Psoas muscle (tissue), 8 donors: ENCODE measurements at places on chromosomes 2 and 18. TPM values are rescaled to one million over a fixed set of nuclear protein-coding genes. Genes with fewer than 3 reads are reported as not detected.

DNA sequence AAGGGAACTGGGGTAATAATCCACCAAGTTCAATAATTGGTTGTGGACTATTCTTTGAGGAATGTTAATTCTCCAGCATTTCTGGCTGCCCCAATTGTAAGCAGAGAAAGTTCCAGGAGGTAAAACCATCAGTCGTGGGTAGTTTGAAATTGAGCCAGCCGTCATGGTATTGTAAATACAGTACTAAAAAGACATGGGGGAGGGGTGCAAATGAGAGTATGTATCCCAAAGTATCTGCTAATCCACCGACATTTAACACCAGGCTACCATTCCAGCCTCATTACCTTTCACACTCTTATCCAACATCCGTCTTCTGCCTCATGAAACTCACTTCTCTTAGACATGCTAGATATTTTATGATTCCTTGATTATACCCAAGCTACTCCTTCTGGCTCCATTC is 507.9 kb downstream of the ERBB4 start:
- no peak for DNase-seq

CHRND gene
- total RNA-seq = 300 TPM

DNA sequence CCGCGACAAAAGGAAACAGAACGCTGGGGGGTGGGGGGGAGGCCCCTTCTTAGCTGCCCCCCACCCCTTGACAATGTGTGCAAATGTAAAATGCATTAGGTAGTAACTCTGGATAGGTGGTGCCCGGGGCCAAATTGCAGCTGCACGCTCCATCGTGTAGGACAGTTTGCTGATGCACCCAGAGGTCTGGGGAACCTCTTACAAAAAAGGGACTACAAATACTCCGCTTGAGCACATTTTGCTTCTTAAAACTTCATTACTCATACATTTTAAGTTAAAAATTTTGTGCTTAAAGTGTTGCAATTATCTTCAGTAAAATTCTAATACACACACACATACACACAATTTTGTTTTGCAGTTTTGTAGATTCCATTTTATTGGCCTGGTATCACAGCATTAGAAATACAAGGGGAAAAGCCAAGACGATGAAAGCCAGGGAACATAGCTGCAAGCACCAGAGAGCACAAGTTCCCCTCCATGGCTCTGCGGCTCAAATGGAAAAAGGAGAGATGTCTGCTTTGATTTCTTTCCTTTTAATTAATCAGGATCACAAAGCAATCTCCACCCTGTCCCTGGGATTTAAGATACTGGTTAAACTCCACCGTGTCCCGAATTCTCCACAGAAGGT is 582.1 kb downstream of the ZEB2 start:
- no peak for DNase-seq

- DNase-seq = no peak
These were observed 963 bp upstream of the MRPL44 start for GRCh38 chr2:223956300-223956699.

- no peak for DNase-seq
These were observed 58.4 kb upstream of the CAVIN2 start for GRCh38 chr2:191905336-191905735.

MAP3K19 gene
- not detected for total RNA-seq

RIT2 gene
- total RNA-seq = not detected

GRCh38 chr2:75527676-75528075 is 33.1 kb downstream of the EVA1A start:
- no peak for DNase-seq

DNA sequence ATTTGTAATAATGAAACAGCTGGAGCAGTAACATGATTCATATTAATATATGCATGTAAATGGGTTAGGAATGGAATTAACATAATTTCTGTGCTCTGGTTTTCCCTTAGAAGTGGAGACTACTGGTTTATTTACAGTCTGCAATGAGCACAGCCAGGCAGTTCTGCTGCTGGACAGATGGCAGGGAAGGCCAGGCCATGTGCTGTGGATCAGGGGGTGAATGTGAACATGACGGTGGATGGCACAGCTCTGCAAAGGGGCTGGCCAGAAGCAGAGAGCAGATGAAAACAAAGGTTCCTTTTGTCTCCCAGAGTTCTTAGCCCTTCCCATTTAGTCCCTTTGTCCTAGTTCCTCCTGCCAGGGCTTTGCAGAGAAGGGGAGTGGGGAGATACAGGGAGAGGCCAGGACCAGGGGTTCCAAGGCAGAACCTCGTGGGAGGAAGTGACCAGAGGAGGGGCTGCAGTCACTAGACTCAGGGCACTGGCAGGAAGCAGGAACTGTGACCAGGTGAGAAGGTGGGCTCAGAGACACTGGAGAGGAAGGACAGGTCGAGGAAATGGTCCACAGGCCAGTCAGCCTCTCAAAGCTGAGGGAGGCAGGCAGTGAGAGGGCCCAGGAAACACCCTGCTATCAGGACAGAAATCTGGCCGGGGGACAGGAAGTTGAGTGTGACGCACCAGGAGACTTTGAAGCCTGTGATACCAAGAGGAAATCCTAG is 112.9 kb upstream of the ATP8B1 start:
- DNase-seq = no peak

- DNase-seq = no peak
These were observed 22.8 kb downstream of the NFE2L2 start for GRCh38 chr2:177241711-177242120.

DNA sequence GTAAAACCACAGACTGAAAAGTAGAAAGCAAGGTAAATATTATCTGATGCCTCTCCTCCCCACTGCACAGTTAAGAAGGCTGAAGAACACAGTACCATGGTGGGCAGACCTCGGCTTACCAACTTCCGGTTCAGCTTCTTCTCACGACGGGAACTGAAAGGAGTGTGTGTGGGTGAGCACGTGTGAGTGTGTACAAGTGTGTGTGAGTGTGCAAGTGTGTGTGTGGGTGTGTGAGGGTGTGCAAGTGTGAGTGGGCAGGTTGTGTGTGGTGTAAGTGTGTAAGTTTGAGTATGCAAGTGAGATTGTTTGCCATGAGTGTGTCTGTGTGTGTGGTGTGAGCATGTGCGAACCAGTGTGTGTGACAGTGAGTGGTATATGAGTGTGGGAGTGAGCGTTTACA is 103.5 kb downstream of the ADD2 start:
- no peak for DNase-seq

SPATA3 gene
- not detected for total RNA-seq

DNA sequence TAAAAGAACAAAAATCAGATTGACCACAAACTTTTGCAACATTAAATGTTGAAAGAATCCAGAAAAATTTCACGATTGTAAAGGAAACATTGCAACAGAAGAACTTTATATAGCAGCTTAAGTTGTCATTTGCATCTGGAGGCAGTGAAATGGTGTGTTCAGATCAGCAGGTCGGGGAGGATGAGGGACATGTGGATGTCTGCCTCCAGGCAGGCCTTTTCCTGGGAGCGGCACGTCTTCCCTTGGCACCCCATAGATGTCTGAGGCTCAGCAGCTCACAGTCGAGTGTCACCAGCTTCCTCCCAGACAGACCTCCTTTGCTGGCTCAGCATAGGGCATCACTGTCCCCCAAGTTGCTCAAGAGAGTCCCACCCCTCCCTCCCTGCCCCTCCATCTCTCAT is 44.3 kb upstream of the ASB1 start:
- DNase-seq = no peak

TMEFF2 gene
- 0.47 TPM for total RNA-seq

C2orf42 gene
- 7.7 TPM for total RNA-seq

ILKAP gene
- 43.8 TPM for total RNA-seq

DNA sequence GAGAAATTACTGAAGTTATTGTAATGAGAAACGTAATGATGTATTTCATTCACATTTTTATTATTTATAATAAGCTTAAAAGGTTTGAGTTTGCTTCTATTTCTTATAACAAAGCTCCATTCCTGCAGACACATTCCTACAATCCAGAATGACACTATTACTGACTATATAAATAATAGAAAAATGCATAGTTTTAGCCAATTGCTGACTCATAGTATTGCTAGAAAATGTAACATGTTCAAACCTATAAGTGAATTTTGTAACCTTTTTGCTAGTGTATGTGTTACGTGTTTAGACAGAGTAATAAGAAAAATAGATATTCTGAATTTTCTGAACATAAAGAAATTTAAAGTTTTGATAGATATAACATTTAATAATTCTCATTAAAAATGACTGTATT is 9.3 kb upstream of the VWC2L start:
- DNase-seq = no peak

GRCh38 chr18:26089293-26090129 is 902 bp downstream of the SS18 start:
- DNase-seq = no peak

DNA sequence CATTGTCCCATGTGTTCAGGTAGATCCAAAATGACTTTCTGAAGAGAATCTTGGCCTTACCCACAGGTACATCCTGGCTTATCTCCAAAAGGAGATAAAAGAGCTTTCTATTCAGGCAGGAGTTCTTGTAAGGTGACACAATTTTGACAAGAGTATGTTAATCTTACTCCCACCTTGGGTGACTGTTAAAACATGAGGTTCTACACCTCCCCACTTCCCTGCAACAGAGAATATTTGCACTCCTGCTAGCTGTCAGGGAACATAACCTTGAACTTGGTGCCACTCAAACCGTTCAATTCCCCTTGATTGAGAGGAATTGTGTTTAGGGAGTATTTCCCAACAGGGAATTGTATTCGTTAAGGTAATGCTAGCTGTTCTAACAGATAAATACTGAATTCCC is 372.5 kb upstream of the KLHL29 start:
- DNase-seq = no peak

DNA sequence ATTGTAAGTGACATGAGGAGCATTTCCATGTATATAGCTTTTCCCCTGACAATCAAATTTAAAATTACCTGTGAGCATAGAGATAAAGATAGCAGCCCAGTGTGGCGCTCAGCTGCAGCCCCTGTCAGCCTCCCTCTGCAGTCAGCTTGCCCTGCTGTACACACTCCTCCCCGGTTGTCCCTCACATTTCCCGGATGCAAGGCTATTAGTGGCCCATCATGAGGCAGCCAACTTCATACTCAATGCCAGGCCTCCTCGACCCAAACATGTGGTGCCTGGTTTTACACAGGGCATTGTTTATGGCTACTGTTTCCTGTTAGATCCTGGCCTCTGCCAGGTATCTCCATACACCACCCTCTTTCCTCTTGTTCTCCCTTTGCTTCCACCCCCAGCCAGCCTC is 116.1 kb upstream of the SH3BP4 start:
- DNase-seq = no peak

DNA sequence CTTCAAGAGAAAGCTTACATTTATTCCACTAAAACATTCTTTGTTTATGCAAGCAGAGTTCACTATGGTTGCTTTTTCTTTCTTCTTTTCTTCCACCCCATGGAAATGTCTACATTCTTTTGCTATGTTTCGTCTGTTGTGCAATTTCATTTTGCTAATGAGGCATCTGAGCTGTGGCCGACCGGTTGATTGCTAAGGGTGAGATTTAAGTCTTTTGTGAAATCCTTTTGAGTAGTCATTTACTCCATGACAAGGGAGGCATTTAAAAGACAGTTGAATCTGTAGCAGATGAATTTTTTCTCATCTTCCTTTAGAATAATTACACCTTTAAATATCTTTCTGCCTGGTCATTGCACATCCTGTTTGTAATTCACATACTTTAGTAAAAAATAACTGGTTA is 324.1 kb upstream of the THUMPD2 start:
- DNase-seq = no peak

DNA sequence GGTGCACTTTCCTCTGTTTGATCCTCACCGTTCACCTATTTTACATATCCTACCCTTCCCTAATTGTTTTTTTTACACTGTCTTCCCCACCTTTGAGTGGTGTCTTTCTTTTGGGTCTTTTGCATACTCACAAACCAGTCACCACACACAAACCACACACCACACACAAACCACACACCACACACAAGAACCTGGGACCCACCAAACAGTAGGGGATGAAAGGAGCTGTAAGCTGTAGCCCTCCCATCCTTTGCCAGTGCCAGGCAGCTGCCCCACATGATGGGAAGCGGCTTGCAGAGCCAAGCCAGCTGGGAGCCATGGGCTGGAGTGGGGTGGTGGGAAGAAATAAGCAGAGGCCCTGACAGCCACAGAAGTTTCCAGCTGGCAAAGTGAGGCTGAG is 38.9 kb upstream of the MSH6 start:
- DNase-seq = no peak

DNA sequence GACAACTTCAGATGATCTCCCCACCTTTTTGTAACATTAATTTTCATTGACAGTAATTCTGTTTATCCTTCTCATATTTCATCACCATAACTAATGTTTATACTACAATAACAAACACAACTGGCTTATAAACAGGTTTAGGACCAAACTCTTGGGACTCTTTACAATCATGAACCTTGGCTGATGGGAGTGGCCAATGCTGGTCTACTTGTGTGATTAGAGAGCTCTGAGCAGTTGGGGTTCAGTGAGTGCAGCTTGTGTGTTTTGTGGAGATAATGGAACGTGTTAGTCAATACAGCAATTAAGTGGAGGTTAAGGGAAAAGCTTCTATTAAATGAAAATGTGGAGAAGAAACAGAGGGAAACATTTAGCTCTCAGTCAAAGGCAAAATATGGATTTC is 207.1 kb downstream of the SPAG16 start:
- DNase-seq = no peak

- peak; percentile 86 for DNase-seq
These were observed 62.2 kb upstream of the RTN4 start for GRCh38 chr2:55112229-55113031.

SRD5A2 gene
- 0.06 TPM for total RNA-seq

PDE6D gene
- total RNA-seq = 9.3 TPM

DNA sequence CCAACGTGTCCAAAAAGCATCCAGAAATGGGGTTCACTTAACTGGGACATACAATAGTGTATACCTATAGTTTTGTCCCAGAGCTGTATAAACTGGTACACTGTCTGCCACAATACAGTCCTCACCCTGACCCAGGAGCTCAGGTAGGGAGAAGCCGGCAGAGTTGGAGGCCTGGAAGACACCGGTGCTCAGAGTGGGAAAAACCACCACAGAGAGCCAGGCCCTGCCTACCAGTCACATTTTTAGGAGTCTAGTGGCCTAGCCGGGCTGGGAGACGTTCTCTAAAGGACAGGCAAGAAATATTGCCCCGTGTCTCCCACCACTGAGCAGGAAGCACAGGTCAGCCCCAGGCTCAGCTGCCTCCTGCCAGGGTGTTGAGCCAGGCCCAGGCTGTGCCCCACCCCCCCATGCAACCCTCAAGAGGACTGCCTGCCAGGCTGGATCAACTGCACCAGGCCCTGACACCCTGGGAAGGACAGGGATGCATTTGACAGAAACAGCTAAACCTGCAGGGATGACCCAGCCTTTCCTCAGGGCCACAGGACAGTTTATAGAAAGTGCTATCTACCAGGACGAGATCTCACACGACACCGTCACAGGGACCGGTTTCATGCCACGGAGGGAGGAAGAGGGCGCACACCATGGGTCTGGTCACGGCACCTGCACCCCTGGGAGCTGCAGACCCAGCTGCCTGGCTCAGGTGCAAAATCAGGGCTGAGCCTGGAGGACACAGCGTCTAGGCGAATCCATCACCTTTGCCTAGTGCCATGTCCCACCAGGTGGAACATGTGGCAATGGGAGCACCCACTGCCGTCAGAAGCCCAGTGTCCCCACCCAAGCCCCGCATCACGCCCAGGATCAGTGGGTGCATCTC is 89.9 kb downstream of the TMEM18 start:
- DNase-seq = no peak

- no peak for DNase-seq
These were observed 3.5 kb upstream of the NEUROD1 start for GRCh38 chr2:181683518-181684453.

- DNase-seq = no peak
These were observed 7.4 kb downstream of the RAPGEF4 start for GRCh38 chr2:172742931-172743540.

- DNase-seq = no peak
These were observed 1.5 kb downstream of the APCDD1 start for GRCh38 chr18:10455726-10456453.
